Activated CD4-positive, alpha-beta T cell treated with anti-CD3 and anti-CD28 coated beads, Interleukin-2, amount 10 ng/mL, durations not matched to agents 7 days and 5 days (primary cell): ENCODE measurements at places on chromosomes 3 and 15.

DNA sequence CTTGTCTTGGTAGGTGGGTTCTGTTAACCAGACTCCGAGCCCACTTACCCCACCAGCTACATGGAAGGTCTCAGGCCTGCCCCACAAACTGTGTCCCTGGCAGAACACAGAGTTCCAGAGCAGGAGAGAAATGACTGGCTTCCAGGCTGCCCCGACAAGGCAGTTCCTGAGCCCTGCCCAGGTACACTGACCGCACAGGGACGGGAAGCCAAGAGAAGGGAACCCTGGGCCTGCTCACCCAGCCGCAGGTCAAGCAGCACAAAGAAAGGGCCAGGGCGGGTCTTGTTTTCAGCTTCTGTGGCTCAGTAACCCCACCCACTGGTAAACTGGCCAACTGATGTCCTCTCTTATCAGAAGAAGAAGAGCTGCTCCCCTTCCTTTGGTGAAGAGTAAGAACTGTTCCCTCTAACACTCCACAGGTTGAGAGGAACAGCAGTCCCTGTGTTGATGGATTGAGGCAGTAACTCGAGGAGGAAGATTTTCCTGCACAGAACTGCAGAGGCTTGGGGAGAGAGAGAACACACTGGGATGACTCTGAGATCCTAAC, 68.4 kb downstream of the CRTC3 start:
- DNase-seq = no peak

DNA sequence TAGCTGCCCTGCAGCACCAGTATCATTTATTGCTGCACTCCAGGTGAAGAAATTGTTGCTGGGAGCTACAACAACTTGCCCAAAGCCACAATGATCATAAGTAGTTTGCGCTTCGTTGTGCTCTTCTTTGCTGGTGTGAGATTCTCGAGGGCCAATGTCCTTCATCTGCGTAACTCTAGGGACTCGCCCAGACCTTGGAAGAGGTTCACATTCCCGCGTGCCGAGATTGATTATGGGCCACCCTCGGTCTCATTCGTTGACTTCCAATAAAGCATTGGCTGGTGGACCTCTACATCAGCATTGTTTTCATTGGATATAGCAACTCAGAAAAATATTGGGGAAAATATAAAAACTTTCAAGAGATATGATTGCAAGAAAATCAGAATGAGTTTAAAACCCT, 423 bp upstream of the PHLDB2 start:
- DNase-seq = no peak

DNA sequence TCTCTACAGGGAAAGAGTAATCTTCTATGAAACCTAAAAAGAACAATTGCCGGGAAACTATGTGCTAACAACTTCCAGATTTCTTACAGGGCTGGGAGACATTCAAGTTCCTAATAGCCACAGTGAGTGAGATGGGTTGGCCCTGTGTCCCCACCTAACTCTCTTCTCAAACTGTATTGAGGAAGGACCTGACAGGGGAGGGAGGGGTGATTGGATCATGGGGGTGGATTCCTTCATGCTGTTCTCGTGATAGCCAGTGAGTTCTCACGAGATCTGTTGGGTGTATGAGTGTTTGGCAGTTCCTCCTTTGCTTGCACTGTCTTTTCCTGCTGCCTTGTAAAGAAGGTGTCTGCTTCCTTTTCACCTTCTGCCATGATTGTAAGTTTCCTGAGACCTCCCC, 958.7 kb downstream of the AGBL1 start:
- DNase-seq = no peak

GRCh38 chr3:185824051-185825005, 514 bp downstream of the IGF2BP2 start:
- no peak for DNase-seq

DNA sequence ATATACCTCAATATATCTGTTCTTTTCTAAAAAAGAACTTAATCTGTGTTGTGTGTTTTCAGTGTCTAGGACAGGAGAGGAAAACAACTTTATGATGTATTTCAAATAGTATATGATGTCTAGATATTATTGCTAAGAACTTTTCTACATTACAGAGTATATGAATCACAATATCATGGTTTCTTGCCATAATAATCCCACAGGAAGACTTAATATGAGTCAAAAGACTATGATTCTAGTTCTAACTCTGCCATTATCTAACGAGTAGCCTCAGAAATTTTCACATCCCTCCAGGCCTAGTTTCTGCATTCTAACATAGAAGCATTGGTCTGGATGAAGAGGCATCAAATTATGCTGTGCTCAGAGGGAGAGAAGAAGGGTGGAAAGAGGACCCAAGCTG, 107.7 kb upstream of the SPRED1 start:
- no peak for DNase-seq

DNA sequence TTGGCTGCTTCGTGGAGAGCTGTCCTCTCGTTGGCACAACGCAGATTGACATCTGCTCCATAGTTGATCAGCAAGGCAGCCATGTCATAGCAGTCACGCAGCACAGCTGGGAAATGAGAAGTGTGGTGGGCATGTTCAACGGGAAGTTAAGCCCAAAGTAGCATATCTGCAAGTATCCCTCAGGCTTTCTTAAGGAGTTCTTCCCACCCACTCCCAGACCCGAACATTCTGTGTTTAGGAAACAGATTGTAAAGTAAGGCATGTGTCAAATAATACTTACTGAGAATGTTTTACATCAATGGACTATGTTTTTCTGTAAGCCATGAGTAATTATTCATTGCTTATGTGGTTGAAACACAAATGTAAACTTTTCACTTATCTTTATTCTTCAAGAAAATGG, 9.2 kb downstream of the ASB14 start:
- DNase-seq = no peak

DNA sequence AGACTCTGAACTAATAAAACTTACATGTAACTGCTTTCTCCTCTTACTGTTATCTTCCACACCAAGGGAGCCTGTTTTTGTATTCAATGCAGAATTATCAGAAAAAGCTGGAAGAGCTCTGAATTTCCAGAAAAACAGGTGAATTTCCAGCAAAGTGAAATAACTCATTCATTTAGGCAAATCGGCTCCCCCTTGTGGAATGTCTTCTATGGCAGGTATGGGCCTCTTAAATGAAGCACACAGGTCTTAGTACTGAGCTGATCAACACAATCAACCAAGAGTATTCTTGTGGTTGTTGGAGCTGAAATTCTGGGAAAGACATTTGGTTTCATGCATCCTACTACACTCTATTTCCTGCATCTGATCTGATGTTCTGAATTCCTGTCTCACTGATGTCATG, 31.0 kb upstream of the PTPRG start:
- DNase-seq = peak; percentile 19

DNA sequence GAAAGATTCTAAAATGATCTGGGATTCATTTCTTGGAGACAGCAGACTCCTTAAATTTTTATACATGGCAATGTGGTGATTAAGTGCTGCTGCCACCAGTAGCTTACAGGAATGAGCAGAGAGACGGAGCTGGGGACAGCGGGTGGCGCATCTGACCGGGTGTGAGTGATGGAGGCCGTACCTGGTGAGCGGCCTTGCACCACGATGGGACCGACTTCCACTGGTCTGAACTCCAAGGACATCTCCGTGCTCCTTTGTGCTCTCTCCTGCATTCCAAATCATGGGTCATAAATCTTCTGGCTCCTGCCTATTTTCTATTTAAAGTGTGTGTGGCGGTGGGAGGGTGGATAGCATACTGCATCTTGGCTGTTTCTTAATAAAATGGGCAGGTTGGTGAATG, 262.6 kb downstream of the ABHD5 start:
- DNase-seq = no peak

DNA sequence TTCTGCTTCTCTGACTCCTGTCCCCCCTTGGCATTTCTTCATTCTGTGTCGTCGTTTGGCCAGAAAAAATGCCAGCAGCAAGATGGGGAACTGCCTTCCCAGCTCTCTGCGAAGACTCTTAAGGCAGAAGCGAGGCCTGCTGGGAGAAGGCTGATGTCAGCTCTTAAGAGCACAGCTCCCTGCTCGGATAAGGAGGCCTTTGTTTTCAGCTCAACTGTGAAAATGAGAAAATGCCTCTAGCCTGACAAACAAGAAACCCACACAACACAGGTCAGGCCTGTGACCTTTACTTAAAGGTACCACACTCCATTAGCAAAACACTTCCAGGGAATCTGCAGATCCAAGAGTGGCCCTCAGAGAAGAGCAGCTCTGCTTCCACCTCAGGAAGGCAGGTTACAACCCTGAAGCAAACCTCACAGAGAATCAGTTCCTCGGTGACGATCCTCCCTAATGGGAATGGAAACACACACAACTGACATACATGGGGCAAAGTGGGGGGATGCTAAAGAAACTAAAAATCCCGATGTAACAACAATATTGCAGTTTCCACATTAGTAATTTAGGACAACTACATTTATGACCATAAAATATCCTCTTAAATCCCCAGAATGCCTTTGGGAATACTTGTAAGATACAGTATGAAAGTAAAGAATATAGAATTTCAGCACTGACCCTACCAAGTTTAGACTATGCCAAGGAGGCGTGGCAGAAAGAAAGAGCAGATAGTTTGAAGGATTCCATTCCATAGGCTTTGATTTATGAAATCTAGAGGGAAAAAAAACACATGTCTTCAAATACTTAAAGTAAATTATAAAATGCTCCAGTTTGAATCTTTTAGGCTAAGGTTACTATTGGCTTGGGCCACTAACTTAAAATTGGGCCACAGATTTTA, 52.1 kb downstream of the VGLL4 start:
- no peak for DNase-seq
